NCI-H2081 treated with DMSO at 0.1 percent for 48 hours (cell line): ENCODE measurements at places on chromosomes 3 and 15.
A peak's percentile ranks its signal among the peaks of the same experiment; 100 is the strongest.

DNA sequence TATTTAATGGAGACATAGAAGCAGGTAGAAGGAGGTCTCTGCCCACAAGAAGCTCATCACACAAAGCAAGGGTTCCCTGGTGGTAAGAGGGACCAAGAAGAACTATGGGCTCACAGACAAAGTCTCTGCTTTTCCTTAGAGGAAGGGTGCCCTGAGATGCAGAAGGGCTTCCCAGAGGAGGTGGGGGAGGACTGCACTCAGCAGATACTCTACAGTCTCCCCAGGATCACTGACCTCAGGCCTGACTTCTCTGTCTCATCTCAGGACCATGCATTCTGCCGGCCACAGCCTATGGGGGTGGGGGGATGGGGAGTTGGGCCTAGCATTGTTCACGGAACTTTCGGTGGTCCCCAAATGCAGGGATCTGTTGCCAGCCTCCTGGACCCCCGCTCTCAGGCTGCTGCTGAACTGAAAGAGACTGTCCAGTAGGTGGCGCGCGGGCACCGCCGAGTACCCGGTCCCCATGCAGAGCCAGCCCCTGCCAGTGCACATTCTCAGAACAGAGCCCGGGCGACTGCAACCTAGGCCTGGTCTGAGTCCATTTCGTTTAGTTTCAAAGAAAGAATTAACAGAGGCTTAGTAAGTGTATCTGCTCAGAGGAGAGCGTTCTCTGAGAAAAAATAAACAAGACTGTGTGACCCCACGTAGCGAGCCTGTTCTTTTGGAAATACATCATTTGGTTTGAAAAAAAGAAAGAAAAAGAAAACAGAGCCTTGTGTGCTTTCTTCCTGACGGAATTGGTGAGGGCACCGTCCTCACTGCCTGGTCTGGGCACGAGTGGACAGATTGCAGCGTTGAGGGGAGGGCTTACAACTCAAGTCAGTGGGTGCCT, 74.1 kb downstream of the LRTM1 start:
- DNase-seq, result no peak

DNA sequence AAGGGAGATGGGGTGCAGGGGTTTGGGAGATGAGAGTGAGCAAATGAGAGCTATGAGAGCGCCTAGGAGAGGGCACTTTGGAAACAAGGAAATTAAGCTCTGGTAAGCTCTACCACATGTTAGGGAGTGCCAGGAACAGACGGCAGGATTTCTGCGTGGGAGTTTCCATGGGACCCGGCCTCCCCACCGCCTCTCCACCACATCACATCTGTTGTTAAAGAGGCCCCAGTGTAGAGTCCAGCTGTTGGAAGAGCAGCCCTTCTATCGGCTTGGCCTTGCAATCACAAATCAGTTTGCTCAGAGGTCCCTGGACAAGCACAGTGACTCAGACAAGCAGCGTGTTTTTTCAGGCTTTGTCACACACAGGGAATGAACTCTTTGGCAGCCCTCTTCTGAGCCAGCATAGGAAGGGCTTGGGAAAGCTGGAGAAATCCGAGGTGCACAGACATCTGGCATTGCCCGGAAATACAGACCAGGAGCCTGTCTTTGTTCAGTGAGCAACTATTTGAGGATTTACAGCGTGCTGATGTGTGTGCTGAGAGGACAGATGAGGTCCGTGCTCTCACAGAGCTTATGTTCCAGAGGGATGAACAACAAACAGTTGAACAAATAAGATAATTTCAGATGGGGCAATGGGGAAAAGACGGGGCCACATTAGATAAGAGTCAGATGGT, 370.6 kb upstream of the PROK2 start:
- no peak for DNase-seq

DNA sequence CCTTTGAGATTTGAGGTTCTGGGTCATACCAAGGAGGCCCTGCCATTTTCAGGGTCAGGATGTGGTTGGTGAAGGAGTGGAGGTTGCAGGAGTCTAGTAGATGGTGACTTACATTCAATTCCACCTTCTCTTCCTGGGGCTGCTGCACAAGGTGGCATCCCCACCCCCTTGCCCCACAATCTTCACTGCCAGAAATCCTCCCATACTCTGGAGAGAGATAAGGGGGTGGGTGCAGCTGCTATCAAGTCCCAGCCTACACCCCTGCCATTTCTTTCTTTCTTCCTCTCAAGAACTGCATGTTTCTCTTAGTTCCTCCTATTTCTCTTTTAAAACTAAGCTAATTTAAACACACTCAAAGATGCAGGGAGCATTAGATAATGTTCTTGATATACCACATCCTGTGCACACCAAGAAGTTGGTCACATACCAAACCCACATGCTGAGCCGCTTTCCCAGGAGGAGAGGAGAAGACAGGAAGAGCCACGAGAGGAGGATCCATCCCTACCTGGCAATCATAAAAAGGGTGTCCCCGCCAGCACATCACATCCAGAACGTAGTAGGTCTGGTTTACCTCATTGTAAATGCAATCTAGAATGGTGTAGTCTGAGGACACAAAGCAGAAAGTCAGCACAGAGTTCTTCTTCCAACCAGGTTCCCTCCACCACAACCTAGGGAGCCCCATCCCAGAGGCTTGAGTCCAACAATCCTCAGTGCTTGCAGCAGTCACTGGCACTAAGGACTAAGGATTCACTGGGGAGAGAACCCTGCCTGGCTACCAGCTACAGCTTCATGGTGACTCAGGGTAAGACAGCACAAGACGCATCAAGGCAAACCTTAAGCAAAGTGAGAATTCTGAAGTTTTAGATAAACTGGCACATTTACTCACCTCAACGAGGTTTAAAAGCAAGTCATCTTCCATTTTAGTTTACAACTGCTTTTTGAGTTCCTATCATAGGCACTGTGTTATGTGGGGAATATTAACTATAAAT, 18.5 kb downstream of the SNUPN start:
- DNase-seq, result no peak

- no peak for DNase-seq
Observed at GRCh38 chr15:75966073-75966472, 46.2 kb downstream of the NRG4 start.

GRCh38 chr3:10467904-10468612, 37.3 kb downstream of the ATP2B2 start:
- no peak for DNase-seq

DNA sequence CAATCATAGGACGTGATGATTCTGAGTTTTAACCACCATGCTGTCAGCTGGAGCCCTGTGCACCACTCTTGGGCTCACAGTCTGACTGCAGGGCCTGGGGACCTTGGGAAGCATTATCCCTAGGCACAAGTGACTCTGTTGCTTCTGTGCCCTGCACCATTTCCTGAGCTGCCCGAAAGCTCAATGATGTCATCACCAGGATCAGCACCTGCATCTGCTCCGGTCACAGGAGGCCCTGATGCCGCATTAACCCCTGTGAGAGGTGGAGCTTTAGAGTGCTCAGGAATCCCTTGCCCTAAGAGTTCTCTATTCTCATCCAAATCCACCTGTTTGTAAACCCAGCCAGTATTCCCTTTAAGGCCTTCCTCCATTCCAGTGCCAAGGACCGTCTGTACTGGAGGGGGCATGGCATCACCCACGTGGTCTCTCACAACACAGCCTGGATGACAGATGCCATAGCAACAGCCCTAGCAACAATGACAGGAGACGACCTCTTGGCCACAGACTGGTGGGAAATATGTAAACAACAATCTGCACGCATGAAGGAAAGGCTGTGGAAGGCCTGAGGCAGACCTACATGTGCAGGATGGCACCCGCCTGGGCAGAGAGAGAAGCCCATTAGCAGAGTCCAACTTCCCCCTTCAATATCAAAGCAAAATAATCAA, 37.9 kb downstream of the NTRK3 start:
- no peak for DNase-seq

- no peak for DNase-seq
Observed at GRCh38 chr3:53813229-53813628, 33.0 kb downstream of the CHDH start.

GRCh38 chr3:11803977-11804892, 42.5 kb downstream of the TAMM41 start:
- no peak for DNase-seq

- DNase-seq, result no peak
Observed at GRCh38 chr3:145411605-145412004, 749.4 kb downstream of the PLOD2 start.

DNA sequence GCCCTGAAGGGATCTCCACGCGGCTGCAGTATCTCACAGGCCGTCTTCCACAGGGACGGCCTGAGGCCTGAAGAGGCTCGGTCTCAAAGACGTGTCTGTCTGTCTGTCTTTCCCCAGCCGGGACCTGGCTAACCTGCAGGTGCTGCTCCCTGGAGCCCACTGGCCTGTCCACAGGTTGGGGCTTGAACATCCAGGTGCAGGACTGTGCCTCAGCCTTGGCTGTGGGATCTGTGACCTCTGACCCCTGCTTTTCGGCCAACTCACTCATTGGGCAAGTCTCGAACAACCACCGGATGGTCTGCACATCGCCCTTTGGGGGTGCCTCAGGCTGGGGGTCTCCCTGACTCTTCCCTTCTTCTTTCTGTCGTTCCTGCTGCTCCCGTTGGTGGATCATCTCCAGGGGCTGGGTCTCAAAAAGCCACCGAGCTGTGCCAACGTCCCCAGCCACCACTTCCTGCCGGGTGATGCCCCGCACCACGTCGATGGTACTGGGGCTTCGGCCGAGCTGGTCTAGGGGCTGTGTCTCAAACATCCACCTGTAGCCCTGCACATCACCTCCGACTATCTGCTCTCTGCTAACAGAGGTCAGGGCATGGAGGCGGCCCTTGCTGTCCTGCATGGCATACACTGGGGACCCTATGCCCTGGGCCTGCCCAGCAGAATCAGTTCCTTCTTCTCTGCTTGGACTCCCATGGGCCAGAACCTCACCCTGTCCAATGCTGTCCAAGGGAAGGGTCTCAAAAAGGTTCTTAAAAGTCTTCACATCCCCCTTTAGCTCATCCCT, 4.8 kb downstream of the XIRP1 start:
- DNase-seq, result no peak

DNA sequence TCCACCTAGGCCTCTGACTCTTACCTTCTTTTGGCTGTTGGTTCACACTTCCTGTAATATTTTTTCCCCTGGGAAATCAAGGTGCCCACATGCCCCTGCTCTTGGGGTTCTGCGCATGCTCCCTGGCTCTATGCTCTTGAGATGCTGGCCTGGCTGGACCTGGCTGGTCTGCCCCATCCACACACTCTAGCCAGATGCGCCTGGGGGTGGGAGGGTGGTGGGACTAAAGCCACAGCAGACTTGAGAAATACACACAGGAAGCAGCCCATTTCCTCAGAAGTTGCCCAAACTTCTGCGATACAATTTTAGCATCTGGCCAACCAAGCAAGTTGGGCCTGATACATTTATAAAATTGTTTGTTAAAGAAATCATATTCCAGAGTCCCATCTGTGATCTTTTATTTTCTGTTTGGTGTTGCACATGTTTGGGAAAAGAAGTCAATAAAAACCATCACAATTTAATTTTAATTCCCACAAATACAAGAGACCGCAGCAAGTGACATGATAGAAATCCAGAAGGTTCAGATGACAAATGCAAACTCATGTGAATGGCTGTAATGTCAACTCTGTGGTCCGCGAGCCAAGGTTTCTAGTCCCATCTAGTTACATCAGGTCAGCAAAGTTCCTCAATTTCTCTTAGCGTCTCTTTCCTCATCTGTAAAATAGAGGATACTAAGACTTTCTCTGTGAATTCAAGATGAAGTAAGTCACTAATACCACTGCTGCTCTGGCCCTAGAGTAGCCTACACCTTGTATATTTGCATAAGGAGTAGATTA, 55.9 kb upstream of the MEF2A start:
- no peak for DNase-seq

DNA sequence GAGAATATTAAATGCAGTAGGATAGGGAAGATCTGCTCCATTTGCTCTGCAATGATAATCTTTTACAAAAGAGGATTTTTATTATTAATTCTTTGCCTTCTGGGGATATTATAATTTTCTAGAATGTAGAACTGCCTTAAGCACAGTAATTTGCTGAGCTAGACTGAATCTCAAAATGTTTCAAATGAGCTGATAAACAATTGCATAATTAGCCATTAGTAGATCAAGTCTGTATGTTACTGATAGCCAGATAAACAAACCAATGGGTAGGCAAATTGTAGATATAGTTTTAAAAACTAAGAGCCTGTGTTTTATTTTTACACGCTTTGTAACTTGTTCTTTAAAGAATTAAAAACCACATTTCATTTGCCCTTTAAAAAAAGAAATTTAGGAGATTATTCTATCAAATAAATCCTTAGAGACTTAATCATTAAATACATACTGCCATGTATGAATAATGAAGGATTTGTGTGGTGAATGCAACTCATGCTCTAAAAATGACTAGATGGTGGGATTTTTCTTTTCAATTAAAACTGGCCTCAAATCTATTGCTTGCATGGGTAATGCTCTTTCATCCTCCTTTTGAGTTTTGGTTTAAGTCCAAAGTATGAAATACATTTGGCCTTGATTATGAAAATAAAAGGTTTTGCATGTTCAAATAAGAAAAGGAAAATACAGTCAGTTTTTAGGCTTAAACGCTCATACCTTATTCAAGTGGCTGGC, 32.6 kb upstream of the NANOGP8 start:
- no peak for DNase-seq

GRCh38 chr3:182490596-182491491, 302.5 kb upstream of the ATP11B start:
- peak; percentile 99 for DNase-seq

DNA sequence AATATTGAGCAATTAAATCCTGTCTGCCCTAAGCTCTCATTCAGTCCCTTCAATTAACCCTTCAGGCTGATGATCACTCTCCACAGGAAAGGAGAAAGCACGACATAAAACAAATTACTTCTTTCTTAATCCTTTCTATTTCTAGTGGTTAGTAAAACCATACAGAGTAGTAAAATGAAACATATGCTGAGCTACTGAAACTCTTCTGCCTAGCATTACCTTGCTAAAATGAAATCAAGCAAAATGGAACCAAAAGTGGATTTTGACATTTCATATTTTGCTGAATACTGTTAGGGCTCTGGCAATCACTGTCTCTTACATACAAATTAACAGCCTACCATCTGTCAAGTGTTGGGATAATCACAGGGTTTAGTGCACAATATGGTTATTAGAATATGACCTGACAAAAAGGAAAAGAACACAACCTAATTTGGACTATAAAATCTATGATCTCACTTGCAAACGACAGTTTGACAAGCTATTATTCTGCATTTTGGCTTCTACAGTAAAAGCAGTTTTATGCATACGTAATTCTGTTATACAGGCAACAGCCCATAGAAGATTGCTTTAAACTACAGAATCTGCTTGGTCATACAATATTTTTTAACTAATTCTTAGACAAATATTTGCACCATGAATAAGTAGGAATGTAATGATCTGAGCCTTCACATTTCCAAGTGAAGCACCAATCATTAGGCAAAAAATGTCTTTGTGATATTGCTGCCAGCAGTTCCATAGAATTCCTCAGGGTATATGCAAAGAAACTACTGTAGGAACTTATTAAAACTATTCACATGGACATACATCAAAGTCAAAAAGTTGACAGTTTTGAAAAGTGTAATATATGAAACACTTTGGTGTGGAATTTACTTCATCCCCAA, 105.0 kb downstream of the FHIT start:
- peak; percentile 33 for DNase-seq

- no peak for DNase-seq
Observed at GRCh38 chr15:29799859-29800258, 22.4 kb downstream of the TJP1 start.

- no peak for DNase-seq
Observed at GRCh38 chr3:4898454-4899313, 80.6 kb upstream of the BHLHE40 start.

- no peak for DNase-seq
Observed at GRCh38 chr15:42737529-42738328, 801 bp upstream of the CDAN1 start.
